Lower lobe of right lung (tissue), 2 donors: ENCODE measurements at places on chromosomes 1 and 21. TPM values are rescaled to one million over a fixed set of nuclear protein-coding genes. Genes with fewer than 3 reads are reported as not detected.

Gene IL22RA1
- total RNA-seq: 0.83 TPM

Gene NPPB
- total RNA-seq: not detected

Gene TDRD5
- 0.15 TPM for total RNA-seq

Gene CELA2A
- total RNA-seq: not detected

Gene CHIT1
- total RNA-seq: 225 TPM

Gene ODF2L
- total RNA-seq: 46.6 TPM

Gene KIF17
- 8.4 TPM for total RNA-seq

Gene UQCRHL
- 1.1 TPM for total RNA-seq

Gene RGS4
- total RNA-seq: 0.89 TPM

Gene UBXN10
- total RNA-seq: 7.8 TPM

Gene RNF19B
- total RNA-seq: 27.9 TPM

Gene SLC6A17
- not detected for total RNA-seq

Gene GRHL3
- 0.80 TPM for total RNA-seq

Gene CFAP107
- 2.9 TPM for total RNA-seq

GRCh38 chr1:171772312-171772711, 9.1 kb upstream of the METTL13 start:
- DNase-seq: no peak

GRCh38 chr1:90717356-90717664, 208 bp upstream of the BARHL2 start:
- DNase-seq: no peak

- no peak for DNase-seq
Measured at GRCh38 chr1:7339953-7340352, 431.1 kb upstream of the VAMP3 start.

DNA sequence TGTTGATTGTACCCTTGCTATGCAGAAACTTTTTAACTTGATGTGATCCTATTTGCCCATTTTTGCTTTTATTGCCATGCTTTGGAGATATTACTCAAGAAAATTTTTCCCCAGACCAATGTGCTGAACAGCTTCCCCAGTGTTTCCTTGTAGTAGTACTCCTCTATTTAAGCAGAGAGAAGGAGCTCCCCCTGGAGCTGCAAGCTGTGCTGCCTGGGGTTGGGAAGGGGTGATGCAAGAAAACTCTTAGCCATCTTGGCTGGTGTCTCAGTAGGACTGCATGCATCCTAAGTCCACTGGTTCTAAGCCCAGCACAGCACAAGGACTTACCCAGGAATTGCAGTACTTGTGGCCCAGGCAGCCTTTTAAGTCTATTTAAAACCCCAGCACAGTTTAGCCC, 121.6 kb downstream of the NTMT2 start:
- DNase-seq: no peak

GRCh38 chr1:198929961-198930599, 291.2 kb downstream of the PTPRC start:
- no peak for DNase-seq

GRCh38 chr1:111045033-111045722, 81.5 kb upstream of the LRIF1 start:
- no peak for DNase-seq

- DNase-seq: no peak
Measured at GRCh38 chr21:28133116-28133515, 859.6 kb downstream of the LTN1 start.

- no peak for DNase-seq
Measured at GRCh38 chr1:78005448-78005722, 646 bp downstream of the DNAJB4 start.

GRCh38 chr1:74065081-74065480, 132.9 kb downstream of the LRRIQ3 start:
- DNase-seq: no peak

GRCh38 chr21:42568376-42568775, 54.7 kb downstream of the SLC37A1 start:
- DNase-seq: no peak

DNA sequence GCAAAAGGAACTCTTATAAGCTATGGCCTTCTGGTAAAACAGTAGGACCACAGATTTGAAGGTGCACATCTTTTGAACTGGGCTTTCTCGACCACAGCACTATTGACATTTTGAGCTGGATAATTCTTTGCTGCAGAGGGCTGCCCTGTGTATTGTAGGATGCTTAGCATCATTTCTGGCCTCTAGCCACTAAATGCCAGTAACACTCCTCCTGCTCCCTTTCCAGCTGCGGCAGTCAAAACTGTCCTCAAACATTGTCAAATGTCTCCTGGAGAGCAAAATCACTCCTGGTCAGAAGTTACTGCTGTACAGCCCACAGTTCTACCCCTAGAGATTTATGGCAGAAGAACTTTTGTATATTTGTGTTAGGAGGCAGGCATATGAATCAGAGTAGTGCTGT, 836.7 kb downstream of the PLA2G4A start:
- no peak for DNase-seq

- no peak for DNase-seq
Measured at GRCh38 chr1:179889589-179889988, 7.5 kb downstream of the TOR1AIP1 start.

GRCh38 chr21:35026617-35027562, 22.2 kb downstream of the RUNX1 start:
- DNase-seq: peak; percentile 88

- no peak for DNase-seq
Measured at GRCh38 chr1:26277719-26278118, 2.2 kb upstream of the SH3BGRL3 start.

DNA sequence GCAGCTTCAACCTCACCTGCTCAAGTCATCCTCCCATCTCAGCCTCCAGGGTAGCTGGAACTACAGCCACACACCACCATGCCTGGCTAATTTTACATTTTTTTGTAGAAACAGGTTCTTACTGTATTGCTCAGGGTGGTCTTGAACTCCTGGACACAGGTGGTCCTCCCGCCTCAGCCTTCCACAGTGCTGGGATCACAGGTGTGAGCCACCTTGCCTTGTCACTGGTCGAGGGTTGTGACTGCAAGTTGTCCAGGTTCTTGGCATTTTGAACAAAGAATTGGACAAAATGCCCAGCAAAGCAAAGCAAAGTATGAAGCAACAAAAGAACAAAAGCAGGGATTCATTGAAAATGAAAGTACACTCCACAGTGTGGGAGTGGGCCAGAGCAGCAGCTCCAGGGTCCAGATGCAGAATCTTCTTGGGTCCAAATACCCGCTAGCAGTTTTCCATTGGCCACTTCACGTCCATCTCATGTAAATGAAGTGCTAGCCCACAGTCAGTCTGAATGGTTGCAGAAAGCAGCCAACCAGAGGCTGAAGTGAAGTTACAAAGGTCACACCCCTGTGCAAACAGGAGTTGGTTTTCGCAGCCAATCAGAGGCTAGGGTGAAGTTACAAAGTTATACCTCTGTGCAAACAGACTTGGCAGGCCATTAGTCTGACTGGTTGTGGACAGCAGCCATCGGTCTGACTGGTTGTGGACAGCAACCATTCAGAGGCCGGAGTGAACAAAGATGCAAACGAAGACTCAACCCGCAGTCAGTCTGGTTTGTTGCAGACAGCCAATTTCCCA, 109.5 kb upstream of the KIF26B start:
- no peak for DNase-seq

GRCh38 chr1:4944911-4945310, 290.5 kb downstream of the AJAP1 start:
- no peak for DNase-seq

- DNase-seq: peak; percentile 20
Measured at GRCh38 chr1:5751163-5751540, 241.1 kb downstream of the NPHP4 start.

DNA sequence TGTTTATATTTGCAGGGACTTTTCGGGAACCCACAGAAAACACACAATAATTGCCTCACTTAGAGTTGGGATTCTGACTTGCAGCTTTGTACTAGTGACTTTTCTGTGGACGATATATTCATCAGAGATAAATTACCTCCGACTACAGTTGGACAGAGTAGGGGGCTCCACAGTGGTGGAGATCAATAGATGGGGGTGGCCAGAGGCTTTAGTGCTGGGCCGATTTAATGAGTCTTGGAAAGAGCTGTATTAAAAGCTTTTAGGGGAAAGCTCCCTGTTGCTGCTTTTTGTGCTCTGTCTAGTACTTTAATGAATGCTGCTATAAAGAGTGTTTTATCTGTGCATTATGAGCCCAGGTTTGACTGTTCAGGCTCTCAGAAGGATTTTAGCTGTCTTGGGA, 359.2 kb upstream of the DPYD start:
- no peak for DNase-seq

- no peak for DNase-seq
Measured at GRCh38 chr1:60222360-60223115, 149.0 kb upstream of the C1orf87 start.

DNA sequence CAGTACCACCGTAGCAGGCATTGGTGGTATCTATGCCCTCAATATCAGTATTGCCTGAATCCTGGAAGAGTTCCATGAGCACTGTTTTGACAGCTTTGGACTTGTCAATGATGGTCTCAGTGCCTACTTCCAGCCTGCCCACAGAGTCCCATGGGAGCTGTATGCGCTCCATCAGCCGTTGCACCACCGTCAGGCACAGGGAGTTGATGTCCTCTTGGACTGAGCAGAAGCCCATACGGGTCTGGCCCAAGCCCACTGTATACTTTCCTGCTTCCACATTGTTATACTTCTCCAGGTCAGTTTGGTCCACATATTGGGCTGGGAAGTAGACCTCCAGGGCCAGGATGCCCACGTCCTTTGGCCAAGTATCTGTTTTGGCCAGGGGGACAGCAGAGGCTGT, 4.5 kb downstream of the HMGCS2 start:
- DNase-seq: no peak

DNA sequence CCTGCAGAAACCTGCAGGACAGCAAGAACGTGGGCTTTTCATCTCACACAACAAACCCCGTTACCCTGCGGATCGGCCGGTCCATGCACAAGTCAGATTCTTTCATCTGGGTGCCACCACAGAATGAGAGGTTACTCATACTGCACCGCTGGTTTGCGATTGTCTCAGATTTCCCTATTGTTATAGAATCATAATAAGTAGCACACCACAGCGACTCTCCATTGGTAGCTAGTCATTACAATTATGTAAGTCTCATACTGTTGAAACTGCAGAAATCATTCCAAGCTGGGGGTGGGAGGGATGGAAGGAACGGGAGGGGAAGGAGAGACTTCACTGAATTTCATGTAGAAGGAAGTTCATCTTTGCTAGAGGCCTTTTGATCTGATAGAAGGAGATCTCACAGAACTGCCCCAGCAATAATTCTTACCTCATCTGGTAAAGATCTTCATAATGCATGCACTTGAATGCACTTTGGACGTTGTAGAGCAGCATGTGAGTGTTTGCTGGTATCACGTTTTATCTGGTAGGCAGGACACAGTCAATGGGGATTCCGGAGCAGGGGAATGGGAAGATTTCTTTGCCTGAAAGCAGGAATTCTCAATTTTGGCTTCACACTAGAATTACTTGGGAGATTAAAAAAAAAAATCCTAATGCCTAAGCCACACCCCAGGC, 221.1 kb downstream of the KIF26B start:
- DNase-seq: no peak

GRCh38 chr1:193183019-193183627, 3.3 kb downstream of the B3GALT2 start:
- DNase-seq: no peak

GRCh38 chr1:32874860-32875752, 4.4 kb upstream of the FNDC5 start:
- DNase-seq: no peak

- DNase-seq: no peak
Measured at GRCh38 chr1:204017032-204017431, 55.9 kb upstream of the SOX13 start.

GRCh38 chr1:156866249-156866909, 5.7 kb downstream of the NTRK1 start:
- DNase-seq: no peak

GRCh38 chr1:31618916-31619846, 1.7 kb downstream of the HCRTR1 start:
- no peak for DNase-seq

GRCh38 chr1:67817319-67817718, 15.9 kb downstream of the GNG12 start:
- DNase-seq: no peak

- no peak for DNase-seq
Measured at GRCh38 chr1:170213596-170213995, 67.8 kb downstream of the NTMT2 start.

GRCh38 chr1:232726048-232726779, 79.0 kb upstream of the MAP10 start:
- DNase-seq: no peak

DNA sequence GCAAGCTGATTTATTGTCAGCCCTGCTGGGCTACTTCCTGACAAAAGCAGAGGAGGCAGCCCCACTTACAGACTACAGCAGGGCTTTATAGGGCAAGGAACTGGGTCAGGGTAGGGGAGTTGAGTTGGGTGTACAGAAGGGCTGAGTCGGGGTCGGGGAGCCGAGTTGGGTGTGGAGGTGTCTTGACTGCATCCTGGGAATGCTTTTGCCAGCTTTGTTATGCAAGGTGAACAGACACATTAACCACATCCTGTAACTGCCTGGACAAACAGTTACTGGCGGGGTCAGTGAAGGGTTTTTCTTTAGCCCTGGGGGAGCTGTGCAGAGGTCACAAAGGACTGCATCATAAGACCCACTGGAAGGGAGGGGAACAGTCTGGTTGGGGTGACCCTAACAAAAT, 39.1 kb upstream of the GBP5 start:
- DNase-seq: no peak

DNA sequence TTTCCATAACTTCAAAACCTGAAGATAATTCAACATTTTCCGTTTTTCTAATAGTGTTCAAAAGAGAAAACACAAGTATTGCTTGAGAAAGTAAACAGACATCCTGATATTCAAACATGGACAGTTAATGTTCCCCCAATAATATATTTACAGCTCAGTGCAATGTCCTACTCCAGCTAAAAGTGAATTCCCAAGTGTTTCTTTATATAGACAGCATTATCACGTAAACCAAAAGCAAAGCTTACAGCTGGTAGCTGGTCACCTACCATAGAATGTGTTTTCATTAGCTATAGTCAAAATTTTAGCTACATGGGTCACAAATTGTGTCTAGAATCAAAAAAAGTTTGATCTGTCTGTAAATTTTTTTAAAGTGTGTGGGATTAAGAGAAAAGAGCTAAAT, 34.9 kb downstream of the WLS start:
- DNase-seq: no peak
